CD4-positive, alpha-beta T cell (primary cell): ENCODE measurements at places on chromosomes 3 and 15.
A peak's percentile ranks its signal among the peaks of the same experiment; 100 is the strongest.

- no peak for DNase-seq
Measured at GRCh38 chr3:35422836-35423601, 216.3 kb upstream of the ARPP21 start.

- no peak for DNase-seq
Measured at GRCh38 chr3:81743096-81744025, 18.1 kb downstream of the GBE1 start.

GRCh38 chr15:86161250-86161649, 81.6 kb downstream of the AGBL1 start:
- DNase-seq = no peak

DNA sequence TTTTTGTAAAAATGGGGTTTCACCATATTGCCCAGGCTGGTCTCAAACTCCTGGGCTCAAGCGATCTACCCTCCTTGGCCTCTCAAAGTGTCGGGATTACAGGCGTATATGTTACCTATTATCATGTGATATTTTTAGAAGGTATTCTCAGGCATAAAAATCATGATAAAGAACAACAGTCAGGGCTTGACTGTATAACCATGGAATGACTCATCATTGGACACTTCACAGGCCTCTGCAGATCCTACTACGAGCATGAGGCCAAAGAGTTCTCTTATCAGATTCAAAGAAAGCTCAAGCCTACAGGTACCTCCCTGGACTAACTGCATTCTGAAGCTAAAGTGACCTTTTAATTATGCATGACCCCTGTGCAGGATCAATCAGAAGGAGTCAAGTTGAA, 91.7 kb upstream of the PRICKLE2 start:
- no peak for DNase-seq

GRCh38 chr15:88118741-88119140, 137.8 kb downstream of the NTRK3 start:
- no peak for DNase-seq

DNA sequence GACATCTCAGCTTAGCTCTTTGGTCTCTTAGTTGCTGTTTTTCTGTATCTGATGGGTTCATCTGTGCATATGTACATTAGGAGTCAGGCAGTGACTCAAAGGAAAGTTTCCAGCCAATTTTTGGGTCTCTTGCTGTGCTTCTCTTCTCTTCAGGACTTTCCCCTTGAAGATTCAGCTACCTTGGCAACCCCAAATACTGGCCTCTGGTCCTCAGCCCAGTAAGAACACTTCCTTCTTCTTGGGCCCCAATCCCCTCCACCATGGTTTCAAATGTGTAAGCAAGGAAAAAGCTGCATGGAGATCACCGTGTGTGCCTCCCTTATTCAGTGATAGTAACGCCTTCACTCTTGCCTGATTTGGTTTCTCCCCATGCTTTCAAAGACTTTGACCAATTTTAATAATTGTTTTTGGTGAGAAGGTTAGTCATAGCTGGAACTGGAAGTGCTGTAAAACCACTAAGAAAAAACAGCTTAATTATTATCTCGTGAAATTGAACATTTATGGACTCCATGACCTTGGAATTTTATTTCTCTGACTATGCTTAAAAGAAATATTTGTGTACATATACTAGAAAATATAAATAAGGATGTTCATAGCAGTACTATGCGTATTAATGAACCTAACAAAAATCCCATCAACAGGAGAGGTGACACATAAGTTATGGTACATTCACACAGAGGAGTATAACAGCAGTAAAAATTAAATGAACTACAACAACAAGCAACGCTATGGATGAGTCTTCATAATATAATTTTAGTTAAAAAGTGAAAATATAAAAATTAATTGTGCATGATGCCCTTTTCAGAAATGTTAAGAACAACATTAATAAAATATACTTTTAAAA, 125.3 kb upstream of the BCL6 start:
- no peak for DNase-seq

GRCh38 chr15:42165106-42165505, 8.7 kb upstream of the PLA2G4F start:
- DNase-seq = no peak

- DNase-seq = no peak
Measured at GRCh38 chr3:150825916-150826377, 63.0 kb upstream of the SIAH2 start.

DNA sequence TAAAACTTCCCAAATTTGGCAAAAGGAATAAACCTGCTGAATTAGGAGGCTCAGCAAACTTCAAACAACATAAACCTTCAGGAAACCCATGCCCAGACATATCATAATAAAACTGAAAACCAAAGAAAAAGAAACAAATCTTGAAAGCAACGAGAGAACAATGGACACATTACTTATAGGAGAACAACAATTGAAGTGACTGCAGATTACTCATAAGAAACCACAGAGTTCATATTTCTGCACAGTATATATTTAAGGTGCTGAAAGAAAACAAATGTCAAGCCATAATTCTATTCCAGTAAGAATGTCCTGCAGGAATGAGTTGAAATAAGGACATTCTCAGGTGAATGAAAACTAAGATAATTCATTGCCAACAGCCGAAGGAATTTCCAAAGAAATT, 80.8 kb upstream of the PROK2 start:
- DNase-seq = no peak

DNA sequence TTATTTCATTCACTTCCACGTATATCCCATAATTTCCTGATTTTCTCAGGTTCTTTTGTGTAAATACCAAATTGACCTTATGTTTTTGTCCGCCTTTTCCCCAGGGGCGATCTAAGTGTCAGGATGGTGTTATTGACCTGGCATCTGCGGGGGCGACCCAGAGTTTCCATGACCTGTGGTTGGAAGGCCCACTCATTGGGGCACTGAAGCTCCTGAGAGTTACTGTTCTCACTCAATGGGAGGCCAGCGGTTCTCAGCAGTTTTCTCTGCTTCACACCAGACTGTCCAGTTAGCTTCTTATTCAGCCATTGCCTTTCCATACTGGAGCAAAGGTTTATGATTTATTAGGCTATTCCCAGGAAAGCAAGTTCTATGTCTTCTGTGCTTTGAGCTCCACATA, 53.3 kb downstream of the B3GALNT1 start:
- no peak for DNase-seq

- DNase-seq = no peak
Measured at GRCh38 chr15:83320844-83321243, 36.4 kb upstream of the BNC1 start.

DNA sequence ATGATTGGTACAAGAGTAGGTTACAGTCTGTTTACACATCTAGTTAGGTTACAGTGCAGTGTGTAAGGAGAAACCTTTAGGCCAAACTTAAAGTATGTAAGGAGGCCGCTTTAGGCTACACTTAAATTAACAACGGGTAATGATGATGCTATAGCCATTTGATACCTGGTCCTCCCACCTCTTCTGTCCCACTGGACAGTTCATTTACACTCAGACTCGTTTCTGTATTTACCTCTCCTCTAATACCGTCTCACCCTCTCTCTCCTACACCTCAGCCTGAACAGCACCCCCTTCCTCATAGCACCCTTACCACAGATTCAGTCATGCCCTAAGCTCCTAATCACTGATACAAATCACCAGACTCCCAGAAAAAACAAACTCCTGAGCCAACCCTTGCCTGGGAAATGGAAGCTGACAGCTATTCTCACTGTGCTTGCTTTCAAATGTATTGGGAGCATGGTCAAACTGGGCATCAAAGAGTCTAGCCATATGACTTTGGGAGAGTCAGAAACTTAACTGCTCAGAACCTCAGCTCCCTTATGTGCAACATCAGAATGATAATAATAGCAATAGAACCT, 241.3 kb upstream of the SETMAR start:
- DNase-seq = no peak

DNA sequence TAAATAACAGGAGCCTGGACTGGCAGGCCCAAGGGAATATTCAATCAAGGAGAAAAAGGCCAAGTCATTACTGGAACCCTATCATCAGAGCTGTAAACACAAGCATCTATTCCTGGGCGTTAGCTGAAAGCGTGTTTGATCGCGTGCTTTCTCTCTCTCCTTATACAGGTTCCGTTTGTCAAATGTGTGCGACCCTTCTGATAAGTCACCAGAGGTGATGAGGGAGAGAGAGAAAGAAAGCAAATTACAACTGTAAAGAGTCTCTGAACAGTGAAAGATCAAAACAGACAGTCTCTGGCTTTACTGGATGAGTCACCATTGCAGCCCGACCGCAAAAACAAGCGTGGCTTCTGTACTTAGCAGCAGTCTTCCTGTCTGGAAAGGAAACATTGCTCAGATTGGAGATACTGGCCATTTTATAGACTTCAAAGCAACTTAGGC, 39.5 kb upstream of the TPRG1 start:
- peak; percentile 93 for DNase-seq

DNA sequence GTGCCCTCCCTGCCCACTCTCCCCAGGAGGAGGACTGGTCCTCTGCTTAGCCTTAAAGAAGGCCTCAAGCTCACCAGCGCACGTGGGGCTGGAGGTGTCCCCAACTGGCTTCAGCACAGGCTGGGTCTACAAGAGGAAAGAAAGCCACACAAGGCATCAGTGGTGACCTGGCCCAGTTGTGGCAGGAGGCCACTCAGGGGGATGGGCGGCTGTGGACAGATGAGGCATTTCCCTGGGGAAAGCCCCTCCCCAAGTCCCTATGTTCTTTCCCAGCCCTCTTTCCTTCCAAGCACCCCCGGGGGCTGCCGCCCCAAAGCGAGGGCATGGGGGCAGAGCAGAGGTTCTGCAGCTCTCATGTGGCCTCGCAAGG, 155.2 kb upstream of the TLE3 start:
- DNase-seq = no peak

GRCh38 chr15:98923171-98923570, 84.4 kb downstream of the PGPEP1L start:
- DNase-seq = no peak

- no peak for DNase-seq
Measured at GRCh38 chr3:175185903-175186302, 326.8 kb downstream of the NAALADL2 start.

GRCh38 chr3:55189359-55189801, 261.5 kb upstream of the LRTM1 start:
- DNase-seq = no peak

- DNase-seq = no peak
Measured at GRCh38 chr15:26070095-26070532, 207.0 kb upstream of the ATP10A start.

DNA sequence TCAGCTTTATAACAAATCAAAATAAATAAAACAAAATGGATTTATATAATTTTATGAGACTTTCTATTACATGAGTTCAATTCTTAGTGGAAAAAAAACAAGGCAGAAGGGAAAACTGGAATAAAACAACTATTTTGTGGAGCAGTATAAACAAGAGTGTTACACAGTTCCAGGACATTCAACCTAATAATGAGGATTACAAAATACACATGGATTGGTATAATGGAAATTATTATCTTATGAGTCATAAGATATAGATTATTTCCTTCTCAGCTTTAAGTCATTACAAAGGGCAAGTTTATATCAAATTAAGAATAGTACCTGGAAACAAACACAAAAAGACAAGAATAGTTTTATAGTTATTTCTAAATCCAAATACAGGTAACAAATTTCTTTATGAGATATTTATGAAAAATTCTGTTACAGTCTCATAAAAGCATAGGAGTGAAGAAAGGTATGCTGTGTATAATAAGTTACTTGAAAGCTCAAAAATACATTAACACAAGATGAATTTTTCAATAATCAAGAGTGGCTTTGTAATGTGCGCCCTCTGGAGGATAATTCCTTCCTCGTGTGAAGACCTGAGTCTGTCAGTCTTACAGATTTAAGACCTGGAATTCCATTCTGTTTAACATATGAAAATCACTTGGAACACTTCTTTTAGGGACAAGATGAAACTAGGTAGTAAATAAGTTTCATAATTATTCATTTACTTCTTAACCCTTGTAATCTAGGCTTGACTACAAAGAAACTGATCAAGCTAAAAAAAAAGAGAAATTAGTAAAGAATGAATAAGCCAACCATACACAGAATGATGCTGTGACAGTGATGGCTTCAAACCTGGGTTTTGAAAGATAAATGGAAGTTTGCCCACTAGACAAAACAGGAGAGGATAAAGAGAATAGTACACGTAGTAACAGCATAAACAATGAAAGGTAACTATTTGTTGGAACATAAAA, 9.5 kb downstream of the COPS2 start:
- peak; percentile 66 for DNase-seq

GRCh38 chr3:169659820-169660674, 3.5 kb downstream of the MECOM start:
- DNase-seq = no peak

DNA sequence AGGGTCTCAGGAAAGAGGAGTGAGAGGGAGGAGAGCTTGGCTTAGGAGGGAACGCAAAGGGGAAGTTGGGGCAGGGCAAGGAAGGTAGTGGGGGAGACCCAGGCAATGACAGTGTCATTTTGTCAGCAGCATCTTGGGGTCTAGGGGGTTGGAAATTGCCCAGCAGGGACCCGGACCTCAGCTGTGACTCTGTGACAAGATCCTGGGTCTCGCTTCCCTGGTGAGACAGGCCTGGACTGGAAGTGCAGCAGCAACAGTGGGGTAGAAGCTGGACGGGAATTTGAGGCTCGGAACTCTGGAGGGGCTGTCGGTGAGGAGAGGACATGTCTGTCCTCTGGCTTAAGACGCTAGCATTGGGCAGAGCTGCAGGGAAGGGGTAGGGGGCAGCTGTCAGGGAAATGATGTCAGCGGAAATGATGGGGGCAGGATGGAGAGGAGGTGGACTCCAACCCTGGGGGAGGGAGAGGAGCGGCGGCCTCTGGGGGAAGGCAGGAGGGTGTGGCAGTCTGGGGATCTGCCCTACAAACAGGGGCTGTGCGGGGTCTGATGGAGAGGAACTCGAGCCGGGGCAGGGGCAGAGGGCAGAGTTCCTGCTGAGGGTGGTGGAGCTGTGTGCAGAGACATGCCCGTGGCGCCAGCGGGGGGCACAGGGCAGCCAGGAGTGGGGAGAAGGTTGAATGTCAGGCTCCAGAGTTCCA, 12.3 kb downstream of the ANPEP start:
- no peak for DNase-seq

GRCh38 chr3:6753536-6753935, 107.4 kb upstream of the GRM7 start:
- no peak for DNase-seq

- no peak for DNase-seq
Measured at GRCh38 chr3:186512570-186513302, 31.4 kb downstream of the CRYGS start.

DNA sequence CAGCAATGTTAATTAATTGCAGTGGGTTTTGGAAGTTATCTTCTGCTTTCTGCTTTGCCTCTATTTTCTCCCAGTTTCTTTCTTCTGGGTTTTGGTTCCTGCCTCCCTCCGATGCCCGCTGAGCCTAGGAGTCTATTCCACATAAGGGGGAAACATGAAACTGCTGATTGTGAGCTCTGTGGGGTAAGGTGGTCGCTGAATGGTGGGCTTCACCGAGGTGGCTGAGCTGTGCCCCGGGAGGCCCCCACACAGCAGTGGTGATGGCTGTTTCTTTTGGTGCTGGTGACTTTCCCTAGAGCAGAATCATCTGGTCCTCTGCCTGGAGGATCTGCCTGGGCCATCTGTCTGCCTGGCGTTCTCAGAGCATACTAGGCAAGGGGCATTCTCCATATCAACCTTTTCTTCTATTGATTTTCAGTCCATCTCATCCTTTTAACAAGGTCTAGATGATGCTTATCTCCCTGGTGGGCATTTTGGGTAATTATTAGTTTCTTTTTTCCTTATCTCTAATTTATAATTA, 68.8 kb upstream of the ATP2B2 start:
- DNase-seq = no peak

- no peak for DNase-seq
Measured at GRCh38 chr15:82664021-82664420, 16.9 kb upstream of the CPEB1 start.

- DNase-seq = no peak
Measured at GRCh38 chr3:71488391-71488809, 95.1 kb downstream of the FOXP1 start.
